ENCODE measurements at places on chromosomes 1 and 21.

GRCh38 chr1:57376041-57376440, 47.8 kb downstream of the DAB1 start:
- DNase-seq = peak; percentile 19

DNA sequence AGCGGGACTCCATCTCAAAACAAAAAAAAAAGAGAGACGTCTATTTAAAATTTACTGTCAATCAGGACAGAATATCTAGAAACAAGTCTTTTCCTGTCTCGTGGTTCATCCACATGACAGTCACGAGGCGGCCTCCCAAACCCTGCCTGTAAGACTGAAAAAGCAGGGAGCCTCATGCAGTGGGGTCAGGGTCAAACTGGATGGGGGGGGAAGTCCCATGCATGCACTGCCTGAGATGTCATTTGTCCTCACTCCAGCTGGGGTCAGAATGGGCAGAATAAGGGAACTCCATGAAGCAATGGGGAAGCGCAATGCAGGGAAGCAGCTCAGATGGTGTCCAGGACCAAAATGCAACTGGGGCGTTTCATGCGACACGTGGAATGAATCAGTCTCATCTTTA, 85.5 kb downstream of the PIK3CD start:
- no peak for DNase-seq

DNA sequence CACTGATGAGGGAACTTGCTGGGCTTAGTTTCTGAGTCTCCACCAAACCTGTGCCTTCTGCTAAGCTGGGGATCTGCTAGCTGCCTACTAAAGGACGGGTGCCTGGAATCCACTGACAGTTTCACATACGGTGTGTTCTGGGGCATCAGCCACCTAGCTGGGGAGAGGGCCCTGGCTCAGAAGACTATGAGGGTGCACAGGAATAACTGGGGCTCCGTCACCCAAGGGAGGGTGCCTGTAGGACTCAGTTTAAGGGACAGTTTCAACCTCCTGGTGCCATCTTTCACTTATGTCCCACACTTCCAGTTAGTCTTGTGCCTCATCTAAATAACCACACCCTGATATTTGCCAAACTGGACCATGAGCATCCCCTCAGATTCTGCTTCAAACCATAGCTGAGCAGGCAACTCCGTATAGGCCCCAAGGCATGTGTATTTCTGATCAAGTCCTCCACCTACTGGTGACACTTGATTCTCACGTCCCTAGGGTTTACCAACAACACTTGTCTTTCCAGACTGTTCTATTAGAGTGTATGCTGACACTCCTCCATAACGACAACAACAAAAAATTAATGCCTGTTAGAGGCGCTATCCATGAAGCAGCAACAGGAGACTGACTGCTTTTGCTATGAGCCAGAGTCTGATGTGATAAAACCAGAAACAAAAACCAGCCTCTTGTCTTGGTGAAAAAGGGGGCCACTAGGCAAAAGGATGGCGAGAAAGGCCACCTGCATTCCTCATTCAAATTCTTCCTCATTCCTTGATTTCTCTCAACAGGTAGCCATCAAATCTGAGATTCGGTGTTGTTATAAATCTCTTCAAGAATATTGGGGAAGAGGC, 55.0 kb upstream of the PAXBP1 start:
- DNase-seq = peak; percentile 79

GRCh38 chr1:56300836-56301235, 278.5 kb downstream of the PLPP3 start:
- DNase-seq = peak; percentile 73

DNA sequence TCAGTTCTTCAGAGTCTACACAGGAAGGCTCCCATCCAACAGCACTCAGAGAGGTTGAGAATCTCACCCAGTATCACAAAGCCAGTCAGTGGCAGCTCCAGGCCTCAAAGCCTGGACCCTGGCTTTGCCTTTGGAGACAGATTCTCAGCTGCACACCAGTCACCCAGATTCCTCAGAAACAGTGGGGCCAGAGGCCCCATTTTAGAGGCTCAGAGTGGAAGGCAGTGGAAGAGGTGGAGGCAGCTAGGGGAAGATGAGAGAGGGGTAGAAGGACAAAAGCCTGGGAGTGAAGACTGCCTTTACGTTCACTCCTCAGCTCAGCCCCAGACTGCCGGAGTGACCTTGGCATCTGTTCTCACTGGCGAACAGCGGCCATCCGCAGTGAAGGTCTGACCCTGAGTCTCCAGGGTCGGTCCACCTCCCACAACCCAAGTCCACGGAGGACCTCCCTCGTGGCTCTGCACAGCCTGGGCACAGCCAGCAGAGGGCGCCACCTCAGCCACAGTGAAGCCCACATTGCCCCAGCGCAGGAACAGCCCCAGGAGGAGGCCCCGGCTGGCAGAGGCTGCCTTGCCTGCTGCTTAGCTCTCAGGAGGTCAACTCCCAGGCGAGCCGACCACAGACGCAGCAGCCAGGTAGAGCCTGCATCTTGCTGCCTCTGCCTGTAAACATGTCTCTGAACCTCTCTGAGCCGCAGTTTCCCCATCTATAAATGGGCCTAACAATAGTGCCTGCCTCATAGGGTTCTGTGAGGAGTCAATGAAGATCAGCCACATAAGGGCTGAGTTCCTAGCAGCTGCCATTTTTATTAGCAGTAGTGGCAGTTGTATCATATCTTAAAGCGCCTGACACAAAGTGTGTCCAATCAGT, 5.9 kb upstream of the FNDC5 start:
- no peak for DNase-seq

GRCh38 chr1:156845953-156846545, 12.9 kb downstream of the INSRR start:
- no peak for DNase-seq

GRCh38 chr1:211783897-211784296, 46.7 kb downstream of the LPGAT1 start:
- DNase-seq = no peak

DNA sequence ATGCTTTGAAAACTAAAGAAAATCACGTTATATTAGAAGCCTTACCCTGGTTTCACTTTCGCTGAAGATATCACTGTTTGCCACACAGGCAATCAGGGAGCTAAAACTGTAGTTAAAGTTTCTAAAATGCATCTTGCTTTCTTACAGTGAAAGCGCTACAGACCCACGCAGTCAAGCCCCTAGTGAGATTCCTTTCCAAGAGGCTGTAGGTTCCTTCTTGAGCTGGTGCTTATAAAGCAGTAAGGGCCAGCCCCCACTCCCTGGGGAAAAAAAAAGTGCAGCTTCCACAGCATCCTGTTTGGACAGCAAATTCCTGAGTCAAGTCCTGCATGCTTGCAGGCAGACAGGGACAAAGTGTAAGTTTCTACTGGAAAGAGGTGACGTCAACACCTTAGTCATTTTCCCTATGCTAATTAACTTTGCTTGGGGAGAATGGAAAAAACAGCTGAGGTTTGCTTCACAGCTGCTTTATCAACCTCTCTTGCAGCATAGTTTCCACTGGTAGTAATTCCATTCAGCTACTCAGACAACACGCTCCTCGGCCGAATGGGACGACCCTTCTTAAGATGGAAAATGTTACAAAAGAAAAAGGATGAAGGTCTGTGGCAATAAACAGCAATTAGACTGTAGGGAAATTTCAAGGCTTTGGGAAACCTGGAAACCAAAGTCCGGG, 14.7 kb upstream of the KCNE1 start:
- peak; percentile 98 for DNase-seq

- DNase-seq = no peak
Measured at GRCh38 chr21:41429305-41429704, 3.3 kb downstream of the MX1 start.

Measured in trophoblast cell (in vitro differentiated cells and primary cell).